ENCODE measurements at places on chromosomes 2 and 18.
A peak's percentile ranks its signal among the peaks of the same experiment; 100 is the strongest.

DNA sequence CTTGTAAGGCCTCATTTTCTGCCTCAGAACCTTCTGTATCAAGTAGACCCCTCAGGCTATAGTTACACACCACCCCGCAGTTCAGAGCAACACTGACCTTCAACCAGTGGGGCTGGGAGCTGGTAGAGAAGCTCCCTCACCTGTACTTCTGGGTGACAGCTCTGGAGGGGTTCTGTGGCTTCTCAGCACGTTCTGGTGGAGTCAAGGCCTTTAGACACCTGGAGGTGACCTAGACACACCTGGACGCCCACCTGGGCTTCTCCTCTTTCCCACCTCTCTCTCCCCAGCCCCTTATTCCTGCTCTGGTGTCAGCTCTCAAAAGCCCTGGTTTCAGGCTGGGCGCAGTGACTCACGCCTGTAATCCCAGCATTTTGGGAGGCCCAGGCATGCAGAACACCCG lies 7.3 kb upstream of the CIB4 start:
- DNase-seq: no peak

DNA sequence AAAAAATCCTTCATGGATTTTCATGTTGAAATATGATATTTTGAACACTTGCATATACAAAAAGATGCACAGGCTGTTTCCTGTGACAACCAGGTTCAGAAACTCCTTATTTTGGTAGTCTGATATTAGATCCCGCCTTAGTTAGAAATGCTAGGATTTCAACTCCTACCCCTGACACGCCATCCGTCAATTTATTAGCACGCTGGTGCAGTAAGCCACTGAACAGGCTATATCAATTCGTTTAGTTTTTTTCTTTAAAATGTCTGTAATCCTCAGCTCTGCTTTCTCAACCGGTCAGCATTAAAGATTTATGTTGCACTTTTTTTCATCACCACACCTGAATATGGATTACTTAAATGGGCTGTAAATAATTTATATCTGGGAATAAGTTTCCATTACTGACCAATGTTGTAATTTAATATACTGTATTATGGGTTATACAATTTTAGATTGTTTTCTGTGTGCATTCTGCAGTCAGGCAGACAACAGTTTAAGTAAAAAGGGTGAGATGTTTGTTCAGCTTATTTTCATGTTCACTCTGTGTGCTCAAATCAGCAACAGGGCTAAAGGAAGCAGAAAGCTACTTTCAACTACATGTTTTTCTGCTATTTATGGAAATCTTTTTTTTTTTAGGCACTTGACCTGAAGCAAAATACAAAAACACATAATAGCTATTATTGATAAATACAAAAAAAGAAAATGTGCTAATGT lies 227.7 kb downstream of the ARHGAP15 start:
- DNase-seq: no peak

DNA sequence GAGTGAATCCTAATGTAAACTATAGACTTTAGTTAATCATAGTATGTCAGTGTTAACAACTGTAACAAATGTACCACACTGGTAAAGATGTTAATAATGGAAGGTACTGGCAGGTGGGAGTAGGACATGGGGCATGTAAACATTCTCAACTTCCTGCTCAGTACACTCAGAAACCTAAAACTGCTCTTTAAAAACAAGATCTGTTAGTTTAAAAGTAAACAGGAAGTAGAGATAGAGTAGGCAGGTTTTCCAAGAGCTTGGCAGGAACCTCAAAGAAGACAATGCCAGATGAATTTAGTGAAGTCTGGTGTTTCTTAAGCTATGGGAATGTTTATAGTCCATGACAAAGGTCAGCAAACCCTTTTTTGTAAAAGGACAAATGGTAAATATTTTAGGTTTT lies 46.6 kb downstream of the CCDC138 start:
- DNase-seq: peak; percentile 22

DNA sequence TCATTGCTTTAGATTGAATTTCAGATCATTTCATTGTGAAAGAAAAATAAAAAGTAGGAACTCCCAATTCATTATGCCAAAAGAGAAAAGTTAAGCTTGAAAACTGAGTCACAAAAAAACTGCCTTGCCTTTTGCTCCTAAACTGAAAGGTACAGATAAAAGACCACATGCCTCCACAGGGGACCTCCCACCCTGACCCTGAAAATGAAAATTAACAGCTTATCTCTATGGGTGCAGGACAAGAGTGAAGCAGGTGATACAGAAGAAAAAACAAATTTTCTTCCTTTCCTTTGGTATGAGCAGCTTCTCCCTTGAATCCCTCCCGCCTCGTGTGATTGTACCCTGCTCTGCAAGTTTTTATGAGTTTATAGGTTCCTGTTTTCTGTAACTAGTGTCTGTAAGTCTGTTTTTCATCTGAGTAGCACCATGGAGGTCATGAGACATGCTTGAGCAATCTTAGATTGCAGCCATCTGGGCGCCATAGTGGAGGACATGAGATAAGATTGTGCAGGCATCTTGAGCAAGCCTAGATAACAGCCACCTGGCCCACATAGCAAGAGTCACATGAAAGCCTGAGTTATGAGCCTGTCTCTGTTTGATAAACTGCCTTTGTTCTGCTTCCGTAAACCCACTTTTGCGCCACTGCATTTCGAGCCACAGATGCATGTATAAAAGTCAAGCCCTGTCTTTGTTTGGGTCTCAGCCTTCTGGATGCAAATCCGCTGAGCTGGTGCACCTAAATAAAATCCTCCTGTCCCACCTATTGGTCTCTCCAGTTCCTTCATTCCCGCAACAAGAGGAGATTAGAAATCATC lies 56.2 kb upstream of the DYNC1I2 start:
- DNase-seq: no peak

DNA sequence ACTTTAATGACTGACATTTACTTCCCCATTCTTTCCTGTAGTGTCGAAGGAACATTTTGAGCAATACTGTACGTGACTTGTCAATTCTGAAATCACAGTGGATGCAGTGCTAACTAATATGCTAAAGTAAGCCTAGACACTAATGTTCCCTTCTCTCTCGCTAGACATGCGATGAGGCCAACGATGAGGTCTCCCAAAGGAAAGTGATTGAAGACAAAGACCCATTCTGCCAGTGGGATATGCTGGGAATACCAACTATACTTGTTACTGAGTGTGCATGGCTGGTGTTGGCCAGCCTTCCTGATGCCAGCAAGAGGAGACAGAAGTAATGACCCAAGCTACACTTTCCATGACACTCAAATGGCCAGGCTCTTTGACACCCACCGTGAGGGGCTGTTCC lies 2.5 kb upstream of the SERPINE2 start:
- no peak for DNase-seq

DNA sequence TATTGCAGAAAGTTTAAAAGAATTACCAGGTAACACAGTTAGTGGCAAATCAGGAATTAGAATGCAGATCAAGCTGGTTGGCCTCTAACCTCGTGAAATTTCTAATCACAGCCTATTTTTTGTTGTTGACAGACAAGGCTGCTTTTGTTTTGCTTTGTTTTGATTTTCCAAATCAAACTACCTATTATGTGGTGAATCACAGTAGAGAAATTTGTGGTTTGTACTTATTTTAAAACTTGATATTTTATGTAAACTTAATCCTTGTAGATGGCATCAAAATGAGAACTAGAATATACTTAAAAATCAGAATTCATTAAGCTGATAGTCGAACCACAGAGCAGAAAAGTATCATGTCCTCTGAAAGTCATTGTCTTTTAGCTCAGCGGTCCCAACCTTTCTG lies 258.1 kb downstream of the CTNNA2 start:
- no peak for DNase-seq

DNA sequence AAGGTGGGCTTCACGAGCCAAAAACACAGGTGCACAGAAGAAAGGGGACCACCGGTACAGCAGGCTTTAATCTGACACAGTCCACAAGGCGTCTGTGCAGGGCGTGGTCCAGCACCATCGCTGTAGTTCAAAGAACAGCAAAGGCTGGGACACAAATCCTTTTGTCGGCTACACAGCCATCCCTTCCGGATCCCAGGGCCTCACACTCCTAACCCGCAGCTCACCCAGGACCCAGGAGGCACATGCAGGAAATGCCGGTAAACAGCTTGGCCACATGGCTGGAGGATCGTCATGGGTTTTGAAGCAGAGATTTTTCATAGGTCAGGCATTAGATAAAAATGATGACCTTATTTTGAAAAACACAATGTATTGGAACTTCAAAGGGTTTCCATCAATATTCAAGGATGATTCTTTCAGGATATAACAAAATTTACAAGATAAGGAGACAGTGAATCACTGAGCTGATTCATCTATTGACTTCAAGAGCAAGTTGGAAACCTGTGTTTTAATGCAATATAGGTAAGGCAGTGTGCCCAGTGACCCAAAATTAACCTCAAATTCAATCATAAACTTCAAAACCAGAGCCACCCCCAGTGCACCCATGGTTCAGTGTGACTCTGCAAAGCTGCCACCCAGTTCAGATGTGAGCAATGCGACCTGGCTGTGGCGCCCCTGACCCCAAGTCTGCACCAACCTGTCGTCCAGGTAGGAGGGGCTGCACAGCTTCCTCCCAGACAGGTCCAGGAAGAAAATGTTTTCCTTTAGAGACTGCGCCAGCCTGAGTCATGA lies 74.4 kb downstream of the TMEM18 start:
- no peak for DNase-seq

DNA sequence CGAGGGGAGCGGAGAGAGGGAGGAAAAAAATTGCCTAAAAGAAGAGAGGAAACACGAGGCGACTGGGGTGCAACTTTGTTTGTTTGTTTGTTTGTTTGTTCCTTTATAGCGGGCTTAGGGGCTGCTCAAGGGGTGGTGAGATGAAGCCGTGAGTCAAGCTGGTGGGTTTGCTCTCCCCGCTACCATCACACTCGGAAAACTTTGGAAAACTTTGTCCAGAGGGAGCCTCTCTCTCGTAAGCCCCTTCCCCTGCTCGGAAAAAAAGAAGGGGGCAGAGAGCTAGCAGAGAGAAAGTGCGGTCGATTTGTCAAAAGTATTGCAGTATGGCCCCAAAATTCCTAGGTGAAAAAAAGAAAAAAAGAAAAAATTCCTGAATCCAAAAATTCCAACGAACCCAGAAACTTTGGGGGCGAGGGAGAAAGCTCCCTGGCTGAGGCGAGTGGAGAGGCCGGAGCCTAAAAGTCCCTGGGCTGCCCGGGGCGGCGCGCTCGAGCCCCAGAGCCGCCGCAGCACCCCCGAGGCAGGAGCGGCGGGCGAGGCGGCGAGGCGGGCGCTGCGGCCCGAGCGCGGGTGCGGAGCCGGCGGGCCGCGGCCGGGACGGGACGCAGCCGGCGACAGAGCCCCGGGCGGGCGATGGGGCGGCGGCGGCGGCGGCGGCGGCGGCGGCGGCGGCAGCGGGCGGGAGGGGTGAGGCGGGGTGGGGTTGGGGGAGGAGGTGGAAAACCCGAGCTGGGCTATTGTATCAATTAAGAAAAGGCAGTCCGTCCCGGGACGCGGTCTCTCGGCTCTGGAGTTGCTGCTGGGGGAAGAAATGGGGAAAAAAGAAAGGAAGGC lies 558 bp upstream of the CYP26B1 start:
- no peak for DNase-seq

GRCh38 chr2:187429989-187430388 lies 18.1 kb downstream of the CALCRL start:
- peak; percentile 80 for DNase-seq

- no peak for DNase-seq
Measured at GRCh38 chr2:112840068-112840445, 3.5 kb upstream of the IL1B start.

DNA sequence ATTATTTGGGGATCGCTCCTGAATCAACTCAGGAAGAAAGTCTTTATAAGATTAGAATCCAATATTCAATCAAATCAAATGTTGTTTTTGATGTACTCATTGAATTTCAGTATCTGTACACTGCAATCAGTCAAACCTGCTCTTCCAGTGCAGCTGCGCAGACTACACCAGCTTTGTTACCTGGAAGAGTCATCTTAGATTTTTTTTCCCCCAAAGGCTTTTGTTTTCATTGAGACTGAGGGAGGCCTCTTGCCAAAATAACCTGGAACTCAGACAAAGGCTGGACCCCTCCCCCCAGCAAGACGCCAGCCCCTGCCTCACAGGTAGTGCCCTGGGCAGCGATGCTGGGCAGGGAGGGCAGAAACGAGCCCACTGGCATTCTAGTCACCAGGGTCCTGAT lies 74.8 kb downstream of the ARHGEF4 start:
- no peak for DNase-seq

DNA sequence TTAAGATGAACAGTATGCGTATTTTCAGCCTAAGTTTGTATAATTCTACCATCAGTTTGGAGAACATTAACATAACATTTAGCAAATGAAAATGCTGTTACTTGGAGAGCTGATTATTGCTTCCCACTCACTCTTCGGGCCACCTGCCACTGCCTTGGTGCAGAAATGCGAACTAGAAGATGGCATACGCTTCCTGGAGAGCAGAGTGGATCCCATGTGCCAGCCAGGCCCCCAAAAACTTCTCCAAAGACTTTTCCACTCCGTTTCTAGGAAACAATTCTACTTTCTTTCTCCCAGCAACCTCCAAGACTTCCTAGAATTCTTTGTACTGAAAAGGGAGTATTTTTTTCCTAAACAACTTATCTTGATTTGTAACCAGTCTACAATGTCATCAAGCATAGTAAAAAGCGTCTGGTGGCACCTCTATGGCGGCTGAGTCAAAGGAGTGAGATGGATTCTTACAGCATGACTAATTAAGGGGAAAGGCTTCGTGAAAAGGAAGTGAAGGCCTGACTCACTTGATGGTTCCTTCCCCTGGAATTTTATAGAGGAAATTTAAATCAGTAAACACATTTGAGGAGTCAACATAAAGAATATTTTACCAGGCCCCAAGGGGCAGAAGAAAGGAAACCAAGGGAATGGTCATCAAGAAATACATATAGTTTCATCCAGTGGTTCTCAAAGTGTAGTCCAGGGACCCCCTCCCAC lies 36.6 kb downstream of the FEZ2 start:
- peak; percentile 97 for DNase-seq

DNA sequence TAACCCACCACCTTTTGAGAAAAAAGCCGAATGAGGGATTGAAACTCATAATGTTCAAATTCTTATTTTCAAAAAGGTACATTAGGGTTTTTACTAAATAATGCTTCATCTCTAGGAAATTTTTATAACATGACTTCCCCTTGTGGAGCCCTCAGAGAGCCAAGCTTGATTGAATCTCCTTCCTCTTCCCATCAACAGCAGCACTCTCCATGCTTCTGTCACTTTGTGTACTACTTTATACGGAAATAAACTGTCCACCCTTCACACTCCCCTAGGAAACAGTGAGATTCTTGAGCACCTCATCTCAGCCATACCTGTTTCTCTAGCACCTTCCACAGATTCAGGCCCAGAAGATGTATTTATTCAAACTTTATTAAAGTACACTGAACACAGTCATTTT lies 51.8 kb downstream of the TFPI start:
- no peak for DNase-seq

DNA sequence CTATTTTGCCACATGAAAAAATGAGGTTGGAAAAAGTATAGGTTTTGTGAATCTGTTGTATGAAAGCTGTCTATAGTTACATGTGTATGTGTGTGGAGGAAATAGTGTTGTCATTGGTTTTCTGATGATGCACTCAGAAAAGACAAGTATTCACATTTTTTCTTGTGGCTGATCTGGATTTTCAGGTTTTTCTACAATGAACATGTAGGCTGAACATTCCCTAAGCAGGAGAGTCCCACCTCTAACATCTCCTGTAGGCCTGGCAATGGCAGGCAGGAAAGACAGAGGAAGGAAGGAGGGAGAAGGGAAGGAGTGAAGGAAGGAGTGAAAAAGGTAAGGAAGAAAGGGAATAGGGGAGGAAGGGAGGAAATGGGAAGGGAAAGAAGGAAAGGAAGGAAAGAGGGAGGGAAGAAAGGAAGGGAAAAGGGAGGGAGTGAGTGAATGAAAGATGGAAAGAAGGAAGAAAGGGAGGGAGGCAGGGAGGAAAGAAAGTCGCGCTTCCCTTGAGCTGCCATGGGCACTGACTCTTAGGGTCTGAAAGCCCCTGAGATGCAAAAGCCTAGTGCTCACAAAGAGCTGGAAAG lies 495 bp upstream of the IL36RN start:
- DNase-seq: no peak

- no peak for DNase-seq
Measured at GRCh38 chr2:181989099-181989498, 3.4 kb downstream of the PPP1R1C start.

All from renal cortical epithelial cell (primary cell).